NCI-H446 (cell line): ENCODE measurements at places on chromosomes 12 and 14.

GRCh38 chr12:57069523-57069922 lies 9.1 kb downstream of the NEMP1 start:
- peak; percentile 26 for DNase-seq

DNA sequence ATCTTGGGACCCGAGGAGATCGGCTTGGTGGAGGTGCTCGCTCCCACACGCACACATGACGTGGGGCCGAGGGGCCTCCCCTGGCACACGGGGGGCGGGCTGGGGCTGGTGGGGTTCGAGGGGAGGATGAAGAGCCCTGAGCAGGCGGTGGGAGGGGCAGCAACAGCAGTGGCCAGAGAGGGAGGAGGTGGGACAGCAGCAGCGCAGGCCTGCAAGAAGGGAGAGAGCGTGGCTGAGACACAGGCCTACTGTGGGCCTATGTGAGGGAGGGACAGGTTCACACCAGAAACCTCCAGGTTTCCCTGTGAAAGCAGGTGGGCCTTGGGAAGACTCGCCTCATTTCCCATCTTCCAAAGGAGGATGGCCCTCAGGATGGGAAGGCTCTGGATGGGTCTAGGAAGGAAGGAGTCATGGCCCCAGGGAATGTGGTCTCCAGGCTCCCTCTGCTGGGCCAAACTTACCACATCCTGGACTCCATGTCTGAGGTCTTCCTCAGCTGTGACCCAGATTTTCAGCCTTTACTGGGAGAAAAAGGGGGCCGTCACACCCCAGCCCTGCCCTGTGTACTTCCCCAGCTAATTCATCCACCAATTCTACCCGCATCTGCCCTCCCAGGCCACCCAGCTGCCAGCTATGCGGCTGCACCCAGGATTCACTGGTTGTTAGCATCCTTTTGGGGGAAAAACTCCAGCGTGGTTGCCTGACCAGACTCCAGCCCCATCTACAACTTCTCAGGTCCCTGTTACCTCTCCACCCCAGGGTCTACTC lies 2.8 kb downstream of the PIANP start:
- DNase-seq = no peak

- peak; percentile 87 for DNase-seq
Measured at GRCh38 chr12:4857472-4858291, 52.0 kb upstream of the KCNA1 start.

- DNase-seq = no peak
Measured at GRCh38 chr14:50360851-50361250, 35.8 kb downstream of the CDKL1 start.

- no peak for DNase-seq
Measured at GRCh38 chr12:95693689-95694088, 96.9 kb downstream of the NTN4 start.

GRCh38 chr12:92457458-92458180 lies 245.2 kb upstream of the PLEKHG7 start:
- no peak for DNase-seq

DNA sequence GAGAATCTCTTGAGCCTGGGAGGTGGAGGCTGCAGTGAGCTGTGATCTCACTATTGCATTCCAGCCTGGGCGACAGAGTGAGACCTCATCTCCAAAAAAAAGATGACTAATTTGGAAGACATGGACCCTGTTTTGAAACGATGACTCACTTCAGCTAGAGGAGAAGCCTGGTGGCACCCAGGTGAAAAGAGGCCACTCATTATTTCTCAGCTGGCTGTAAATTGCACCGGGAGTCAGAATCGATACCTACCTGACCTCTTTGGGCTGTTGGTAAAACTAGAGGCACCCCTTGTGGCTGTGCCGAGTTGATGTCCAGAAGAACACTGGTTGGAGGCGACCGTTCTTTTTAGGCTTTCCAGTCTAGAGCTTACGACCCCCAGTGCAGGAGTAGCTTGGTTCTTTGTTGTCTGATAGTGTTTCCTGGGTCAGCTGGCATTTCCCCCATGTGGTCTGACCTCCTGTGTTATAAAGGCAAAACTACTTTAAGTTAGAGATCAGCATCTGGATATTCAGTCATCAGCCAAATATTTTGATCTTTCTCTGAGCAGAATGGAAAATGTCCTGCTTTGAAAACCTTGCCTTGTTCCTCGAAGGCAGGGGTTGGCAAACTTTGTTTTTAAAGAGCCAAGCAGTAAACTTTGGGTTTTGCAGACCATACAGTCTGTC lies 93.2 kb downstream of the CHST11 start:
- DNase-seq = no peak

- DNase-seq = no peak
Measured at GRCh38 chr14:23119363-23120327, 590 bp upstream of the CEBPE start.

GRCh38 chr12:121536054-121536898 lies 44.5 kb downstream of the KDM2B start:
- DNase-seq = peak; percentile 27

- DNase-seq = no peak
Measured at GRCh38 chr12:26643532-26644315, 189.3 kb downstream of the ITPR2 start.

- DNase-seq = no peak
Measured at GRCh38 chr14:100619396-100620254, 32.4 kb upstream of the BEGAIN start.

- peak; percentile 18 for DNase-seq
Measured at GRCh38 chr14:69842686-69843420, 36.4 kb upstream of the SMOC1 start.

- DNase-seq = no peak
Measured at GRCh38 chr12:93833946-93834345, 156.8 kb downstream of the CRADD start.

- no peak for DNase-seq
Measured at GRCh38 chr12:75548879-75549278, 37.5 kb upstream of the KRR1 start.

GRCh38 chr14:61332658-61333029 lies 11.3 kb downstream of the PRKCH start:
- DNase-seq = no peak

GRCh38 chr12:122968104-122968503 lies 1.8 kb upstream of the ABCB9 start:
- DNase-seq = no peak

DNA sequence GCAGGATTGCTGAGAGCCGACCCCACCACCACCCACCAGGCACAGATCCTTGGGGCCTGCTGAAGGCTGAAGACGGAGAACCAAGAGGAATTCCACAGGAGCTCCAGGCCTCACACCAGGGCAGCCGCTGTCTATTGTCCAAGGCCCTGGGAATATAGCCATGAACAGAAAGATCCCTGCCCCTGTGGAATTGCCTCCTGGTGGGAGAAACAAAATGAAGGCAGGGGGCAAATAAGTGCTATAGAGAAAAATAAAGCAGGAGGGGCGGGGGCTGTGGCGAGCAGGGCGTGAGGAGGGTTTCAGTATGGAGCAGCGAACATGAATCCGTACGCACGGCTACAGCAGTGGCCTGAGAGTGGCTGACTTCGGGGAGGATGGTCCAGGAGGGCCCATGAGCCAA lies 96.1 kb downstream of the EML1 start:
- DNase-seq = no peak

DNA sequence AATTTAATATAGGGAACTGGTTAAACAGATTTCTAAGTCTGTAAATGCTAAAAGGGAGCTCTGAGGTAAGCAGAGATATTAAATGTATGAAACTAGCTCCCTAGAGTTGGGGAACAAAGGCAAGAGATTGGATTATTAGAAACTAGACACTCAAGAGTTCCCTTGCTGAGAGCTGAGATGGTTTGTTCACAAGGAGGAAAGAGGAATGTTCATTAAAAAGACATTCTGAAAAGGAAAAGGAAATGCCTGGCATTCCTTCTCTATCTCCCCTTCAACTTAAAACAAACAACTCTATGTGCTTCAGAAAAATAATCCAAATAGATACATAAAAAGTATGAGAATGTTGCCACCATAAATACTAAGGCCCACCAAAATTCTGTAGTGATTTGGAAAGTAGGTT lies 73.7 kb downstream of the GALNT4 start:
- DNase-seq = no peak

DNA sequence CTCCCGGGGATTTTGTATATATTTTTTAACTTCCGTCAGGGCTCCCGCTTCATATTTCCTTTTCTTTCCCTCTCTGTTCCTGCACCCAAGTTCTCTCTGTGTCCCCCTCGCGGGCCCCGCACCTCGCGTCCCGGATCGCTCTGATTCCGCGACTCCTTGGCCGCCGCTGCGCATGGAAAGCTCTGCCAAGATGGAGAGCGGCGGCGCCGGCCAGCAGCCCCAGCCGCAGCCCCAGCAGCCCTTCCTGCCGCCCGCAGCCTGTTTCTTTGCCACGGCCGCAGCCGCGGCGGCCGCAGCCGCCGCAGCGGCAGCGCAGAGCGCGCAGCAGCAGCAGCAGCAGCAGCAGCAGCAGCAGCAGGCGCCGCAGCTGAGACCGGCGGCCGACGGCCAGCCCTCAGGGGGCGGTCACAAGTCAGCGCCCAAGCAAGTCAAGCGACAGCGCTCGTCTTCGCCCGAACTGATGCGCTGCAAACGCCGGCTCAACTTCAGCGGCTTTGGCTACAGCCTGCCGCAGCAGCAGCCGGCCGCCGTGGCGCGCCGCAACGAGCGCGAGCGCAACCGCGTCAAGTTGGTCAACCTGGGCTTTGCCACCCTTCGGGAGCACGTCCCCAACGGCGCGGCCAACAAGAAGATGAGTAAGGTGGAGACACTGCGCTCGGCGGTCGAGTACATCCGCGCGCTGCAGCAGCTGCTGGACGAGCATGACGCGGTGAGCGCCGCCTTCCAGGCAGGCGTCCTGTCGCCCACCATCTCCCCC lies 777 bp downstream of the ASCL1 start:
- DNase-seq = no peak

- DNase-seq = no peak
Measured at GRCh38 chr12:60981473-60981872, 1278.7 kb upstream of the USP15 start.

DNA sequence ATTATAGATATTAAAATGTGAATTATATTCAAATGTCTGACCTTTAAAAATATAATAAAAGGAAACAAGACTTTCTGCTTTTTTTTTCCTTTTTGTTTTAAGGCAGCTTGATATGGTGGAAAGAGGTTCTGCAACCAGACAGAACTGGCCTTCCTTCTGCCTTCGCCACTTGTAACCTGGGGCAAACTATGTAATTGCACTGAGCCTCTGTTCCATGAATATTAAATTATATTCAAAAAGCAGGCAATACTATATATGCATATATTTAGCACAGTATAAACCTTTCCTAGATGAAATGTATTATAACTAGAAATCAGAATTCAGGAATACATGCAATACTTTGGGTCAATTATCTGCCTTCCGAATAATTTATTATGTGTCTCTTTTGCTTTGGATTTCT lies 59.9 kb downstream of the ACSS3 start:
- no peak for DNase-seq

DNA sequence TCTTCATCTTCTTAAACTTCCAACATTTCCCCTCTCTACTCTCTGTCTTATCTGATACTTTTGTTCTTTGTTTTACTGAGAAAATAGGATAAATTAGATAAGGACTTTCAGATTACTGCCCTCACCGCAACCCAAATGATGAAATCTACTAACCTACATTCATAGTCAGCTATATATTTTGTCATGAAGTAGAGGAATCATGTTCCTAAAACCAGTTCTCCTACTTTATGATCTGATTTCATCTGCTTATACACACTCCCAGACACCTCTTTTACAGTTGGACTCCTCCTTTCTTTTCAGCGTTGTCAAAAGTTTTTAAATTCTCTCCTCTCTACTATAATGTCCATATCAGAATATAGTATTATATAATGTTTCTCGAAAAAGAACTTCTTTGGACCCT lies 29.7 kb downstream of the MGAT4C start:
- no peak for DNase-seq

GRCh38 chr14:100623961-100624360 lies 36.7 kb upstream of the BEGAIN start:
- no peak for DNase-seq

DNA sequence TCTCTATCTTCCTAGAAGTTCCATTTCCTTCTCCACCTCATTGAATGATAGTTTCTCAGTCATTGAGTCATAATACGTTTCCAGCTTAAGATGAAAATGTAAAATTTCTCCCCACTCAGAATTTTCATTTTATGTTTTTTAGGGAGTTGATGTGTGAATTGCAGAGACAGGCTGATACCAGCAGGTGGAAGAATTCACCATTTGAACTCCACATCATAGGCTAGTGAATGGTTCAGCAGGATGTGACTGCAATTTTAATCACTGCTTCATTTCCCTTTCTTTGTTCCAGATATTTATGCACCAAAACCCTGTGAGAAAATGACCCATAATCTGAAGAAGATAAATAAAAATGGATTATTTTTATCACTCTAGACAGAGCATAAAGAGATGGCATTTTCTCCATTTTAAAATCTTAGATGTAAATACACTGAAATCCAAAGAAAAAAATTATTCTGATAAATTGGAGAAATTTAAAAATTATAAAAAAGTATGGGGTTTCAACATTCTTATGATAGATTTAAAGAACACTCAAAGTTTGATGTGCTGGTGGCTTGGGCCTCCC lies 10.6 kb upstream of the PYGL start:
- DNase-seq = peak; percentile 74

GRCh38 chr12:2640709-2641108 lies 154.1 kb upstream of the FKBP4 start:
- DNase-seq = peak; percentile 57

- no peak for DNase-seq
Measured at GRCh38 chr12:59929110-59929509, 333.3 kb downstream of the SLC16A7 start.

DNA sequence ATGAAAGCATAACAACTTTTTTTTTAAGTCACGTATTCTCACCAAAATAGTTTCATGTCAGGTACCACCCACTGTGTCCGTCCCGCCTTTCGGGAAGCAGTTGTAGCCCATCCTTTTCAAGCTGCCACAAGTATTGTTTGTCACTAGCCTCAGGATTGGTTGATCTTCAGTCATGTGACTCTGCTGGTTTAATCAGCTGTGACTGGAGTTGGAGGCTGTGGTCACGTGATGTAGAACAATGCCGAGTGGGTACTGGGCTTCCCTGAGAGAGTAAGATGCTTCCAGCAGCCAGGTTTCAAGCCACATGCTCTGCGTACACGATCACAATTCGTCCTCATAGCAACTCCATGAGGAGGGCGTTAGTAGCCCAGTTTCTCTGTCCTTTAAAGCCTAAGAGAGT lies 83.0 kb upstream of the WSCD2 start:
- DNase-seq = no peak

- DNase-seq = no peak
Measured at GRCh38 chr12:115871714-115872113, 405.8 kb downstream of the MED13L start.

GRCh38 chr12:13591488-13591887 lies 389.9 kb downstream of the GRIN2B start:
- no peak for DNase-seq

GRCh38 chr12:76080729-76081415 lies 3.6 kb downstream of the NAP1L1 start:
- no peak for DNase-seq
